Epithelial cell of proximal tubule (primary cell): ENCODE measurements at places on chromosomes 4 and X.

DNA sequence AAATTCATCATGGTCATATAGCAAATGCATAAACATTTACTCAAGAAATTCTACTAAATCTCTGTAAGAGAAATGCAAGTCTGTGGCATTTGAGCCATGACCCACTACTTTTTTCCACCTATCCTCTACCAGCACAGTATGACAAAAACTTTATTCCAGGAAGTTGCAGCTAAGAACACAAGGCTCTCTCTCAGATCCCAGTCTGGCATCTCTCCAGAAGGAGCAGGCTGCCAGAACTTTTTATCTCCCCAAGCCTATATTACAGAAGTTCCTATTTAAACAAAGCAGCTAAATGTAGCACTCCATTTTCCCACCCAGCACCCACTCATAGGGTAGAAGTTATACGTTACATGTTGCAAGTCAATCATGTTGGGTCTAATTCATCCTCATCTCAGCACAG lies 49.3 kb upstream of the EPGN start:
- no peak for DNase-seq

DNA sequence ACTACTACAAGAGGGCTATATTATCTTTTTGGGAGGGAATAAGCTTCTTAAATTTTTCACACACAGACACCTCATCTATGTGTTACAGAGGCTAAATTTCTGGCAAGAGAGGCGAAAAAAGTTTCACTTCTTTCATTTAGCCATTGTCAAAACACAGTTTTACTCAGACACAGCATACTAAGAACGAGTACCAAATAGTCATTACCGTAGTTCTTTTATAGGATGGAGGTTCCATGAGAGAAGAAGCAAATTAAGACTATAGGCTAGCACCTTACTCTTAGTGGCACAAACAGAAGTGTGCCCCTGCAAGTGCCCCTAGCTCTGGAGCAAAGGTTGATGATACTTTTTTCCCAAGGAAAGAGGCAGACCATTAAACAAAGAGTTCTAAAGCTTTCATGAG lies 26.2 kb downstream of the UGT2B7 start:
- no peak for DNase-seq

DNA sequence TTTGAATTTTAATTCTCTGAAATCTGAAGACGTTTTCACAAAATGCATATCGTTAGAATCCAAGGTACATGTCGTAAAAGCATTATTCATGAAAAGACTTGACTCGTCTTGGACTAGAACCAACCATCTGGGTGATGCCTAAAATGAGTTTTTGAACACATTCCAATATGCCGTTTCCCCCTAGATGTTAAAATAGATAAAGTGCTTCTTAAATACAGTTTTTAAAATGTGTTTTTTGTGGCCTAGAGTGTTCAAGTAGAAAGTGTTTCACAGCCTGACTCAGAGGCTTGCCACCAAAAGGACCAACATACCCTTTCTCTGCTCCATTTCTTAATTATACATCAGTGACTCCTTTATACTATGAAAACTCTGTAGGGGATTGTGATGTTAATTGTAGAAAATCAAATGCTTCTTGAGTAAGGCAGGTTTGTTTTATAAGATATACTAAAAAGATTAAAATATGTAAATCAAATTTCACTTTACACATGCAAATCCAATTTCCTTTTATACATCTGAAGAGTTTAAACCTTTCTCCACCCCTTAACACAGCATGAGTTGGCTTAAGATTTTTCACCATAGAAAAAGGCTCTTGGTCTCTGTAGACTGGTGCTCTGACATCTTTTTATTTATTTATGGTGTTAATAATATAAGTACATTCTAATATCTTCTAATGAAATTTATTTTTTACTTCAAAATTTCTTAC lies 48.4 kb downstream of the PRKG2 start:
- DNase-seq: no peak

GRCh38 chr4:157018920-157019490 lies 47.4 kb upstream of the PDGFC start:
- DNase-seq: no peak

DNA sequence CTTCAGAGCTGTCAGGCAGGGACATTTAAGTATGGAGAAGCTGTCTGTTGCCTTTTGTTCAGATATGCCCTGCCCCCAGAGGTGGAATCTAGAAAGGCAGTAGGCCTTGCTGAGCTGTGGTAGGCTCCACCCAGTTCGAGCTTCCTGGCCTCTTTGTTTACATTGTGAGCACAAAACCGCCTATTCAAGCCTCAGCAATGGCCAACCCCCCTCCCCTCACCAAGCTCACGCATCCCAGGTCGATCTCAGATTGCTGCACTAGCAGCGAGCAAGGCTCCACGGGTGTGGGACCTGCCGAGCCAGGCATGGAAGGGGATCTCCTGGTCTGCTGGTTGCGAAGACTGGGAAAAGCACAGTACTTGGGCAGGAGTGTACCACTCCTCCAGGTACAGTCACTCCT lies 59.3 kb downstream of the ZNF674 start:
- no peak for DNase-seq

DNA sequence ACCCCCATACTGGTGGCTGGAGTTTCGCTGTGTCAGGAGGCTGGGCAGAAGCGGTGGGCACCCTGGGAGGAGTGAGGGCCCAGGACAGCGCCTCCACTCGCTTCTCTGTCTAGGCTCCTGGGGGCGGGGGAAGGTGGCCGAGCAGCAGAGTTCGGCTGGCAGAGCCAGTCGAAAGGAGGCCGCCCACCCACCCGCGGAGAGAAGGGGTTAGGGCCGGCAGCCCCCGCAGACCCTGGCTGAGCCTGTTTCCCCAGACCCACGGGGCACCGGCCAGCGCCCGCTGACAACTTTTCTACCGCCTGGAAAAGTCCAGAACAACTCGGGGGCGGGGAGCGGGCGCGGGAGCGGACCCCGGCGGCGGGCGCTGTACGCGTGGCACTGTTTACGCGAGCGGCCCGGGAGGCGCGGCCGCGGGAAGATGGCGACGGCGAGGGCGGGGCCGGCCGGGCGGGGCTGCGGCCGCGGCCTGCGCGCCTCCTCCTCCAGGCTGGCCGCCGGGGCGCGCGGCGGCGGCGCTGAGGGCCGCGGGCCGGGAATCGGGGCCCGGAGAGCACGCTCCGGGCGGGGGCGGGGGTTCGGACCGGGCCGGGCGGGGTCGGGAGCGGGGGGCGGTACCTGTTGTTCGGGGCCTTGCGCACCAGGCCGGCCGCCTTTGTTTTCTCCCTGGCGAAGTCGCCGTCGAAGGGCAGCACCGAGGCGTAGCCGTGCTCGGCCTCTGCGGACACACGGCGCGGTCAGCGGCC lies 628 bp downstream of the MXD4 start:
- DNase-seq: no peak

GRCh38 chr4:72899214-72899613 lies 170.3 kb downstream of the COX18 start:
- no peak for DNase-seq

- DNase-seq: no peak
Measured at GRCh38 chr4:1049591-1049905, 38.1 kb downstream of the FGFRL1 start.

- DNase-seq: no peak
Measured at GRCh38 chr4:159016593-159017024, 86.3 kb upstream of the RAPGEF2 start.

- DNase-seq: peak; percentile 56
Measured at GRCh38 chrX:66635360-66635759, 3.5 kb downstream of the EDA2R start.

- DNase-seq: no peak
Measured at GRCh38 chr4:92263575-92263974, 40.2 kb upstream of the GRID2 start.

GRCh38 chr4:151604238-151604637 lies 156.6 kb downstream of the GATB start:
- DNase-seq: no peak

GRCh38 chr4:183632689-183633088 lies 26.3 kb downstream of the RWDD4 start:
- DNase-seq: no peak

DNA sequence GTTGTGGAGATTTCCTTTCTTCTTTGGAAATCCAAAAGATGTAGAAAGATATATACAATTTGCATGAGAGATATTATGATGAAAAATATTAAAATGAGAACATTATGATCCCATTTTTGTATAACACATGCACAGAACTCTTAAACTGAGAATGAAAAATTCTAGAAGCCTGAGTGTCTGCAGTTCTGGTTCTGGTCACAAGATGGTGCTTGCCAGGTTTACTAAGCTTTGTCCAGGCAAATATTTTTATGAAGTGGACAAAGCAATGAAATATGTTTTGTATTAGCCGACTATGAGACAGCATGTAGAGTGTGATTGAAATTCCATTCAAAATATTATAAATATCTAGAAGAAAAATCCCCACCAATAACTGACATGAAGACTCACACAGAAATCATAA lies 2.2 kb downstream of the PWWP3B start:
- no peak for DNase-seq

- no peak for DNase-seq
Measured at GRCh38 chrX:118062048-118062789, 54.4 kb downstream of the KLHL13 start.
